ENCODE measurements at places on chromosomes 1 and 21.
A peak's percentile ranks its signal among the peaks of the same experiment; 100 is the strongest.

DNA sequence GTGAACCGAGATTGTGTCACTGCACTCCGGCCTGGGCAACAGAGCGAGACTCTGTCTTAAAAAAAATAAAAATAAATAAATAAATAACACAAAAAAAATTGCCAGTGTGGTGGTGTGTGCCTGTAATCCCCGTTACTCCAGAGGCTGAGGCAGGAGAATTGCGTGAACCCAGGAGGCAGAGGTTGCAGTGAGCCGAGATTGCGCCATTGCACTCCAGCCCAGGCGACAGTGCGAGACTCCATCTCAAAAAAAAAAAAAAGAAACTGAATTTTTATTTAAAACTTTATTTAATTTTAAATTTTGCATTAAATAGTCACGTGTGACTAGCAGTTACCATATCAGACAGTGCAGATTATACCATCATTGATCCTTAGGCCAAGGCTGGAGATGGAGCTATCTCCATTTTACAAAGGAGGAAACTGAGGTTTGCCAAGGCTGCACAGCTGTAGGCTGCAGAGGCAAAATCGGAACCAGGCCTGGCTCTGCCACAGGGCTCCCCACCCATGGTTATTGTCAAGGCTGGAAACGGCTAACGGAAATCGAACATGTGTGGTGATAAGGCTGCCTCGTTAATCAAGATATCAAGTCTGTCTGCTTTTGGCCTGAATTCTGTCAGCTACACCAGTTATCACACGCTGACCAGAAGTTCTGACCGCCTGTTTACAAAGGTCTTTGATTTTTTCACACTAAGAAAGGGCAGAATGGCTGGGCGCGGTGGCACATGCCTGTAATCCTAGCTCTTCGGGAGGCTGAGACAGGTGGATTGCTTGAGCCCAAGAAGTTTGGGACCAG is 20.5 kb downstream of the HSPG2 start:
- DNase-seq = no peak

DNA sequence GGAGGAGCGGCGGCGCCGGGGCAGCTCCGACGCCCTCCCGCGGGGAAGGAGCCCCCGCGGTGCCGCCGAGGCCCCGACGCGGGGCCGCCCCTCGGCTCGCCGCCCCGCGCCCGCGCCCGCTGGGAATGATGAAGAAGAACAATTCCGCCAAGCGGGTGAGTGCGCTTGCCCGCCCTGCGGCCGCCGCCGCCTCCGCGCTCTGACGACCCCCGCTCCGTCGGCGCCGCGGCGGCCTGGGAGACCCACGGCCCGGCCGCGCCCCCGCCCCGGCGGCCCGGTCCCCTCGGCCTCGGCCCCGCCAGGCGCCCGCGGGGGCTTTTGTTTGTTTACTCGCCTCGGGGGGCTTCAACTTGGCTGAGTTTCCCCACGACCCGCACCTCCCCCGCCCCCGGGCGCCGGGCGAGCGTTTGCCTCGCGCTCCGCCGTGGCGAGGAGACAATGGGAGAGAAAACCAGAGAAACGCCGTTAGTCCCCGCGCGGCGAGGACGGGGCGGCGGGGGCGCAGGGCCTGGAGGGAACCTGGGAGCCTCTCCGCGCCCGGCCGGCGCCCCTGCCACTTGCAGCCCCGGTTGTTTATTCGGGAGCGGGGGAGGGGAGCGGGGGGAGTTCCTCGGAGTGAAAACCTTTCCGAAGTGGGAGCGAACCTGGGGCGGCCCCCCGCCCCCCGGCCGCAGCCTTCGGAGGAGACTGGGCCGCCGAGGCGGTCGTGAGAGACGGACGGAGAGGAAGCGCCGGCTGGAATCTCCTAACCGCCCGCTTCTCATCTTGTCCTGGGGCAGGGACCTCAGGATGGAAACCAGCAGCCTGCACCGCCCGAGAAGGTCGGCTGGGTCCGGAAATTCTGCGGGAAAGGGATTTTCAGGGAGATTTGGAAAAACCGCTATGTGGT is 661 bp downstream of the PLEKHO1 start:
- peak; percentile 13 for DNase-seq

DNA sequence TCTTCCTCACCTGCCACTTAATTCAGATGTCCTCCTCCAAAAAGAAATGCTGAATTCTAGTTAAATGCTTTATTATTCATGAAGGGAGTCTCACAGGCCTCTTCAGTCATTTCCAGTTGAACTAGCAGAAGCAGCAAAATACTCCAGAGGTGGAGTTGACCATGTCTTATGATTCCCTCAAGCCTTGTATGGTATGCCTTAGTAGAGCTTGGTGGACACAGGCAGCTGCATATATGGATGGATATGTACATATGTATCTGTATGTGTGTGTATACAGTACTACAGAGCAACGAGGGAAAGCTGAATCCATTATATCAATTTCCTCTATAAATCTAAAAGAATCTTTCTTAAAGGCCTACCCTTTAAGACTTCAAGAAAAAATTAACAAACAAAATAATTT is 83.6 kb upstream of the HP1BP3 start:
- no peak for DNase-seq

- DNase-seq = no peak
Observed at GRCh38 chr1:86273066-86273465, 116.5 kb upstream of the COL24A1 start.

DNA sequence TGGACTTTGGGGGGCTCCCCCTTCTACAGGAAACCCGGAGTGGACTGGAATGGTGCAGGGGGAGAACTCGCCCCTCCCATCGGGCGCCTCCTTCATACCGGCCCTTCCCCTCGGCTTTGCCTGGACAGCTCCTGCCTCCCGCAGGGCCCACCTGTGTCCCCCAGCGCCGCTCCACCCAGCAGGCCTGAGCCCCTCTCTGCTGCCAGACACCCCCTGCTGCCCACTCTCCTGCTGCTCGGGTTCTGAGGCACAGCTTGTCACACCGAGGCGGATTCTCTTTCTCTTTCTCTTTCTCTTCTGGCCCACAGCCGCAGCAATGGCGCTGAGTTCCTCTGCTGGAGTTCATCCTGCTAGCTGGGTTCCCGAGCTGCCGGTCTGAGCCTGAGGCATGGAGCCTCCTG is at the start of gene TNFRSF14:
TSS of gene TNFRSF14 (plus strand) at position 95 of the 401 bp plus-strand sequence. CDS start at position 389, 294 bp downstream.
- DNase-seq = peak; percentile 22

GRCh38 chr1:239987103-239987745 is 104.5 kb upstream of the FMN2 start:
- peak; percentile 36 for DNase-seq

DNA sequence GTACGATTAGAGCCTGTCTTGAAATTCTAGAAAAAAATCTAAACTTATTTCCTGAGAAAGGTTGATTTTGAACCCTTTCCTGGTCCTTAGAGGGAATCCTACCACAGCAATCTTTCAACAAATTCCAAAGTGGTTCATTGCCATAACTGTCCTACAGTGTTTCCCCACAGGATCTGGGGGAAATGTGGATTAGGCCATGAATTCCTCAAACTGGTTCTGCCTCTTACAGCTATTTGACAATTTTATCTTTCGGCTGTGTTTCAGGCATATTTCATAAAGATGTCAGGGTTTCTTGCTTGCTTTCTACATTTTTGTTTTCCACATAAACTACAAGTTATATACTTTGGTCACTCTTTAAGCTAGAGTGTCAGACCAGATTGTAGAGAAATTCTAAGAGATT is 544 bp upstream of the ZP4 start:
- DNase-seq = no peak

GRCh38 chr1:197391303-197392226 is 123.5 kb downstream of the CRB1 start:
- DNase-seq = no peak

- DNase-seq = no peak
Observed at GRCh38 chr21:35368326-35368725, 319.2 kb upstream of the RUNX1 start.

DNA sequence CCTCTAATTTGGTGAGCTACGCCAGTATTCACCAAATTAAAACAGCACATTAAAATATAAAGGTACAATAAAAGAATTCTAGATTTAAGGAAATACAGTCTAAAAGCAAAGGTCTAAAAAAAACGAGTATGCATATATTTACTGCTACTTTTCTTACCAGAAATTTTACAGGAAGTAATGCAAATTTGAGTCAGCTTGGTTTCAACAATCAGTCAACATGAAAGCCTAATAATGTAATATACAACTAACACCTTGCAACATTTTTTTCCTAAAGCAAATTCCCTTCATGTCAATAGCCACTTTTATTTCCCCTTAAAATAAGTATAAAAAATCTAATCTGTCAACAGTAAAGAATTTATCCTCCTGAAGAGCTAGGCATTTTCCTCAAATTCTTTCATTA is 11.9 kb downstream of the PTP4A2 start:
- DNase-seq = no peak

- peak; percentile 72 for DNase-seq
Observed at GRCh38 chr1:245195398-245195797, 40.6 kb downstream of the KIF26B start.

Data from Caco-2 (cell line).